ENCODE measurements at places on chromosomes 4 and X.

- no peak for DNase-seq
Observed at GRCh38 chr4:135548711-135549110, 1347.1 kb upstream of the PABPC4L start.

DNA sequence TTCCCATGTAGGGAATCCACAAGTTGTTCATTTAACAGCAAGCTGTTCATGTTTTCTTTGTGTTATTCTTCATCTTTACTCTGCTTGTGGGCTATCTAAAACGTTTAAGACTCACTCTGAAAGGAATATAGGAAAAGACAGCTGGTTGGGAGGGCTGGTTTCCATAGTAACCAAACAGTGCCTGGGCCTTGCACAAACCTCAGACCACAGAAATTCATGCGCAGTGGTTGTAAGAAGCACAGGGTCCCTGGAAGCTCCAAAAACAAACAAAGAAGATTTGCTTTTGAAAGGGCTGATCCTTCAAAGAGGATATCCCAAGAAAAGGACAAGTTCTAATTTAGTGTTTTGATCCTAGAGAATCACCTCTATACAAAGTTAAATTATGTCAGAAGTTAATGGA lies 7.8 kb downstream of the SERTM2 start:
- DNase-seq, result no peak

GRCh38 chr4:55568905-55569504 lies 22.3 kb upstream of the CLOCK start:
- DNase-seq, result no peak

DNA sequence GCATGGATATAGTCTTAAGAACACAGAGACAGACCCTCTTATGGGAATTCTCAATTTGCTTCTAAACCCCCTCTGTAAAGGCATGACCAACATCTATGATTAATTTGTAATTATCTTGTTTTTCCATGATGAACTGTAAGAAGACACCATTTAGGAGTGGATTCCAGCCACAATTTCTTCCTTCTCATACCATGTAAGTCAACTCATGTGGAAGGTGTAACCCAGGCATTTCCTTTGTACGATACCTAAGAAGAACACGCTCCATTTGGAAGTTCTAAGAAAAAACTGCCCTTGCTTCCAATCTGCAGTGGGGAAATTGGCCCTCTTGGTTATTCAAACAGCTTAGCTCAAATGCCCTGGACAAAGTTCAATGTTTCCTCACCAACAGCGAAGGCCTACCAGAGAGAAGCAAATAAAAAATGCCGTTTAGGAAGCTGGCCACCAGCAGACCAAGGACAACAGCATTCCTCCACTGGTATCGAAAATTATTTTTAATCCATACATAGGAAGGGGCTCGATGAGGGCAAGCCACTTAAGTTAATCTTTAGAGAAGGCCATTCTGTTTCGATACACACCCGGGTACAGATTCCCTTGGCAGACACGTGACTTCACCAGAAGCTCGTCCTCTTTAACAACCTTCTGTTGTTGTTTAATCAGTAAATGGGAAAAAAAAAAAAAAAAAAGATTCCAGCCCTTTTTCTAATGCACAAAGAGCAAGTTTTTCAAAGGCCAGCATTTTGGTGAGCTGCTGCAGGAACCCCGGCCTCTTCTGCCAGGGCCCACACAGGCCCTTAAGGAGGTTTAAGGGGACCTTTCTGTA lies 2.6 kb downstream of the DHRSX start:
- DNase-seq, result peak; percentile 62

- DNase-seq, result no peak
Observed at GRCh38 chr4:8387615-8388527, 52.7 kb downstream of the ACOX3 start.

- DNase-seq, result no peak
Observed at GRCh38 chr4:74486905-74487304, 42.0 kb downstream of the AREG start.

DNA sequence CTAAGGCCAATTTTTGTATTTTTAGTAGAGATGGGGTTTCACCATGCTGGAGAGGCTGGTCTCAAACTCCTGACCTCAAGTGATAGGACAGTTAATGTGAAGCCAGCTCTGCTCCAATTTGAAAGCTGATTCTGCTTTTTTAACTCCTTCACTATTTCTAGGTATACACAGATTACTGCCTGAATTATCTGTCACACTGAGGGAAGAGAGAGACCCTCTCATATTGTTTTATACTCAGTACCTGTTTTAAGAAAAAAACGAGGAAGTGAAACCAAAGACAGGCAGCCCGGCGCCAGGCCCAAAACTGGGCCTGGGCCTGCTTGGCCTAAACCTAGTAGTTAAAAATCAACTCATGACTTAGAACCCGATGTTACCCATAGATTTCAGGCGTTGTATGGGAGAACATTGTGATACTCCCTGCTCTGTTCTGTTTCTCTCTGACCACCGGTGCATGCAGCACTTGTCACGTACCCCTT lies 1601.5 kb upstream of the PCDH10 start:
- DNase-seq, result no peak

- DNase-seq, result no peak
Observed at GRCh38 chr4:40143926-40144508, 52.8 kb upstream of the RHOH start.

- DNase-seq, result no peak
Observed at GRCh38 chr4:453267-453666, 45.7 kb downstream of the ZNF721 start.

- DNase-seq, result no peak
Observed at GRCh38 chr4:55925241-55925640, 23.5 kb upstream of the CEP135 start.

- no peak for DNase-seq
Observed at GRCh38 chr4:152052451-152053057, 291.7 kb upstream of the GATB start.

GRCh38 chr4:3436798-3437581 lies 4.8 kb upstream of the HGFAC start:
- no peak for DNase-seq

GRCh38 chr4:77697860-77698590 lies 92.4 kb downstream of the CXCL13 start:
- peak; percentile 72 for DNase-seq
